ENCODE measurements at places on chromosomes 6 and 20.

GRCh38 chr20:371755-372542, 8.6 kb upstream of the TRIB3 start:
- no peak for DNase-seq

DNA sequence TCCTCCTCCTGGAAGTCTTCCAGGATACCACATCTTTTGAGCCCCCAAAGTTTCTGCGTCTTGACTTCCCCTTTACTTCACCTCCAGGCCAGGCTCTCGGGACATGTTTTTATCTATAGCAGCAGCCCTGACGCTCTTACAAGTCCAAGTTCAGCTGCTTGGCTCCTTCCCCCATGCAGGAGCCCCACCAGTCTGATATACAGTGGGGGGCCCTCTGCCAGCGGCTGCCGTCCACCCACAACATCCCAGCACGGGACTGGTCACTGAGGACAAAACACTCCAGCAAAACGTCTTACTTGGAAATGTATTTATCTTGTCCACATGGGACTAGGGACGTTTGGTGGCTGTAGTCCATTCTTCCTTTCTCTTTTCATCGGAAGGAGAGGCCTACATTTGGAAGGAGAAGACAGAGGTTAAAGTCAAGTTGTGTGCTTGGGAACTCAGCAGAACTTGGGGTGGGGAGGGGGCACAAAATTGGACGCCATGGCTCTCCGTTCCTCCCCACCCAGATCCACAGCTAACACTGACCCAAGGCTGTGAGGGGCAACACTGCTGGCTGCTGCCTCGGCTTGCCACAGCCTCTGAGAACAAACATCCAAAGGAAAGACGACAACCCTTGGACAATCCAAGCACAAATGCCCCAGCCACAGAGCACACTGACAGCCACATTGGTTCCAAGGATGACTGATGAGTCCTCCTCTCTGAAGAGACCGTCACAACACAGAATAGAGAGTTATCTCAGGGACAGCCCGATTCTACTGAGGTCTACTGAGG, 79.2 kb downstream of the PRND start:
- DNase-seq: no peak

DNA sequence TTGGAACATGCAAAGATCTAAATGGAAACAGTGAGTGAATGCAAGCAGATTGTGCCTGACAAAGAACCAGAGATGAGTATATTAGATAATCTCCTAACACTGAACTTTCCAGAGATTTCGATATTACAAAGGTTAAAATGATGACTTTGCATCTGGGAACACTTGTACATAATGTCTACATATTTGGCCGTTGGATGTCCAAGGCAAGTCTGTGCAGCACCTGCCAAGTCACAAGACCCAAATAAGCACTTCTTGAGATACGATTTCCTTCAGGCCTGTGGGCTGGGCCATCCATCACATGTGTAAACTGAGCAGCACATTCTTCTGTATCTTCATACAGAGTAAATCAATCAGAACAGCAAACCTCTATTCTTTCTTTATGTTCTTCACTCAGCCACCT, 32.5 kb upstream of the SMLR1 start:
- DNase-seq: no peak

GRCh38 chr6:3867641-3868502, 18.7 kb downstream of the FAM50B start:
- no peak for DNase-seq

GRCh38 chr6:151464702-151465101, 12.8 kb upstream of the RMND1 start:
- no peak for DNase-seq

DNA sequence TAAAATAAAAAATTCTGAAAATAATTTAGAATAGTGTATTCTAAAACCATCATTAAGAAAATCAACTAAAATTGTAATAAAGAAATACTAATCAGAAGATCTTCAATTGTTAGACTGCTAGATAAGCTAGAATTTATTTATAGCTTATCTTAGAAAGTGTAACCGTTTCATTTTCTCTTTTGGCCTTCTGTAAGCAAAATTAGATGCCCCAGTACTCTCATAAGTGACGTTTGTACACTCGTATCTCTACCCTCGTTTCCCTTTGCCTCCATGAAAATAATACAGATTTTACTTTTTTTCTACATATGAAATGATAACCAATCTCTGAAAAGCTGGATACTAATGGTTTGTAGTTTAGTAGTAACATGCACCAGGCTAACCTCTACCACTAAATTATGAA, 19.8 kb downstream of the DSE start:
- no peak for DNase-seq

DNA sequence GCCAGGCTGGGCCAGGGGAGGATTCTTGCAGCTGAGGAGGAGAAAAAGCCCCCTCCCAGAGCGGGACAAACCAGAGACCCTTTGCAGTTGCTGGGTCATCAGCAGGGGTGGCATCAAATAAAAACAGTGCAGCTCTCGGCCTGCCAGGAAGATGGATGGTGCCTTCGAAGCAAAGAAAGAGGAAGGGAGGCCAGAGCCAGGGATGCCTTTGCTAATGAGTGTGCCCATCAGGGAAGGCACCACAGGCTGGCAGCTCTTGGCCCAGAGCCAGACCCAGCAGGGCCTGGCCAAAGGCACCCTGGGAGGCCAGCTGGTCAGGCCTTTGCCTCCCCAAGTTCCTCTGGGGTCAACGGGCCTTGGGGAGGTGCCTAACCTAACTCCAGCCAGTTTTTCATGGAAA, 26.3 kb upstream of the ZNF318 start:
- DNase-seq: no peak

Measured in substantia nigra (tissue), 51 donors.